Activated naive CD8-positive, alpha-beta T cell treated with anti-CD3 and anti-CD28 coated beads for 36 hours (primary cell): ENCODE measurements at places on chromosomes 3 and 15.
A peak's percentile ranks its signal among the peaks of the same experiment; 100 is the strongest.

DNA sequence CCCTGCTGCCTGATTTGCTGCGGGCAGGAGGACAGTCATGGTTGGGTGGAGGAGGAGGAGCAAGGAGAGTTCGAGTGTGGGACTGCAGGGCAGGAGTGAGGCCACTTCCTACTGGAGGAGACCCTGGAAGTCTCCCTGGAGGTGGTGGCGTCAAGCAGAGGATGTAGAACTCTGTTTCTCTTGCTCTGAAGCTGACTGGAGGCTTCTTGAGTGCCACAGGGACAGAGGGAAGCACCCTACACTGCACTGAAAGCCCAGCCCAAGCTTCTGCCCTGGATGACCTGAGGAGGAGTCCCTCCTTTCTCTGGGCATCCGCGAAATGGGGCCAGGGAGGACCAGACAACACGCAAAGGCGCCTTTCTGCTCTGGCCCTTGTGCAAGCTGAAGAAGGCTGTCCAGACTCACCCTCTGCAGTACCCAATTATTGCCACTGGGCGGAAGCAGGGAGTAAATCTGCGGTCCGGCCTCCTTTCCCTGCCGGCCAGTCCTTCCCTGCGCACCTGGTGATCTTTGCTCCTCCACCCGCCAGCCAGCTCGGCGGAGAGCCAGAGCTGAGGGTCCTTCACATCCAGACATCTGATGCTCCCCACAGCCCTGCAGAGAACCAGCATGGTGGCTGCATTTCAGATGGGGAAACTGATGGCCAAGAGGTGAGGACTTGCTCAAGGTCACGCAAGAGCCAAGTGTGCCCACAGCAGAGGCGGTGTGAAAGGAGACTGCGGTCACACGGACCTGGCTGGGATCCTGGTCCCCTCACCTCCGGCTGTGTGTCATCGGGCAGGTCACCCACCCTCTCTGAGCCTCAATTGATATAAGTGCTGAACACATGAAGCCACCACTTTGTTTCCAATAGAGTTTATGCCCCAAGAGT, 207.1 kb downstream of the TBC1D2B start:
- DNase-seq: peak; percentile 46

- DNase-seq: no peak
Measured at GRCh38 chr3:124410471-124410870, 319.8 kb upstream of the UMPS start.

- DNase-seq: no peak
Measured at GRCh38 chr3:36814066-36814717, 49.8 kb upstream of the DCLK3 start.

DNA sequence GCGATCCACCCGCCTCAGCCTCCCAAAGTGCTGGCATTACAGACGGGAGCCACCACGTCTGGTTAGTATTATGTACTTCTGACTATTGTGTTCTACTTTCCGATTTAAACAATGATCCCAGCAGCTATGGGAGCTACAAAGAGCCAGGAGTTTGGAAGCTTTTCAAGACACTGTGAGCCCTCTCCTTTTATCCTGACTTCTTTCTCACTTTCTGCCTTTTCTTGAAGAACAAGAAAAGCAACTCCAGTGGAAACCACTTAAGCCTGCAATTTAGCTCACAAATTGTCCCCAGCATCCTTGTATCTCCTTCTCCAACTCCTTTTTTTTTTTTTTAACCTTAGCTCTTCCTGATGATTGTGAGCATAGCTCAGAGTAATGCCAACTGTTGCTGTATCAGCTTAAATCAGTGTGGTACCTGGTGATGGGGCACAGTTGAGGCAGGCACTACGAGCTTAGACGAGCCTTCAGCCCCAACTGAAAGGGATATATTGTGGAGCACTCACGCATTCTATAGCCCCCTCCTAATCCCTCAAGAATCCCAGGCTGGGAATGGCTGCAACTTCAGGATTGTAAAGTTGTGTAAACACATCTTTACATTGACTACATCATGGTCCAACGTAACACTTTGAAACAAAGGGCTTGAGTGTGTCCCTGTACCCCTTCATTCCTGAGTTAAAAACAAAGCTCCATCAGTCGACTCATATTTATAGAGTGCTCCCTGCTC, 677.0 kb downstream of the FHIT start:
- DNase-seq: no peak

- no peak for DNase-seq
Measured at GRCh38 chr3:76310667-76311066, 525.3 kb upstream of the ZNF717 start.

GRCh38 chr15:73923488-73924164, 2.6 kb upstream of the LOXL1 start:
- DNase-seq: no peak
